ENCODE measurements at places on chromosomes 2 and 18.

- DNase-seq = no peak
These were observed 23.2 kb downstream of the MEMO1 start for GRCh38 chr2:31987454-31988220.

- DNase-seq = no peak
These were observed 158.3 kb downstream of the WDSUB1 start for GRCh38 chr2:159128191-159128590.

DNA sequence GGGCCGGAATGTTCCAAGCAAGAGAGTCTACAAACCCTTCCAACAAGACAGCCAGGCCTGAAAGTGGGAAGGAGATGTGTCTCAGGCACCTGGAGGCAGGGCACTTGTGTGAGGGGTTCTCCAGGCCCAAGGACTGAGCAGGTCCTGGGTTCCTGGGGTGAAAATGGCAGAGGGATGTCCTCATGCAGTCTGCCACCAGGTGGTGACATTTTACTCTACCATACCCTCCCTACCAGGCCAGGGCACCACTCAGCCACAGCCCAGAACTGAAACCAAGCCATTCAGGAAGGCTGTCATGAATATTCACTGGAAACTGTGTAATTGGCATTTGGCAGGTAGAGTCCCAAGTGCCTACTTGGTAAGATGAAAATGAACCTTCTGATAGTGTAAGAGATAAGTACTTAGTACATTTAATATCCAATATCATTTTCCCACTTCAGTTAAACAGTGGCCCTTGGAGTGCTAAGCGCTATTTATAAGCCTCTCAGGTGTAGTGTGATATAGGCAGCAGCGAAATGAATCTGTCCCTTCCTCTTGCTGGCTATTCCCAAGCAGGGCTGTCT, 185.1 kb downstream of the MYO5B start:
- DNase-seq = no peak

- no peak for DNase-seq
These were observed 315.0 kb downstream of the PARD3B start for GRCh38 chr2:204860274-204860673.

DNA sequence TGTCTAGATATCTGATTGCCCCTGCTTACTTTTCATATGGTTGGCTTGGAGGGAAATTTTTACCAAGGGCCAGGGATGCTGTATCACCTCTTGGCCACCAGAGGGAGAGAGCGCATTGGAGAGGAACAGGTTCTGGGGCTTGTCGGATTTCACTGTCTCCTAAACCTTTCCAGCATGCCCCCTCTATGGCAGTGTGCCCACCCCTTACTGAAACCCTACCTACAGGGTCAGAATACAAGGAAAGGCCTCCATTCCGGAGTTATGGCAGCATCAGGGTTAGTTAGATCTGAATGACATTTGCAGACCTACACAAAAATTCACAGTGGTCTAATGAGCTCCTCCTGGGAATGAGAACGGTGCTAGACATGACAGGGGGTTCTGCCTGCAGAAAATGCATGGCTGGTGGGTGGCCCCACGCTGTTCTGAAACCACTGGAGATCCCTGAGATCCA, 5.8 kb downstream of the SLC14A2 start:
- DNase-seq = no peak

- no peak for DNase-seq
These were observed 752 bp downstream of the MGAT4A start for GRCh38 chr2:98730053-98730706.

DNA sequence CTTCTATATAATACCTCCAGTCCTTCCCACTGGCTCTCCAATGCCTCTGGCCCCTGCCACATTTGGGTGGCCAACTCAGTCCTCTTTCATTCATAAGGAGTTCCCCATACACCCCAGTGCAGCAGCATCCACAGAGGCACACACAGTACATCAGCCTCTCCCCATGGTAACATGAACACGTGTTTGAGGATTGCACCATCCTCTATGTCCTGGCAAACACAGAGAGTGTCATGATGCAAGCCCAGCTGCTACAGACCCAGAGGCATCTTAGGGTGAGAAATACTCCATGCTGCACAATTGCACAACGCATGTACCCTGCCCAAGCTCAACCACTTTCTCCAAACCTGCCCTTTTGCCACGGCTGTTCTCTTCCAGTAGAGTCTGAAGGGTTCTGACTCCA, 11.5 kb downstream of the IGFBP5 start:
- no peak for DNase-seq

GRCh38 chr2:151191001-151191400, 70.7 kb downstream of the RBM43 start:
- DNase-seq = no peak

- DNase-seq = no peak
These were observed 34.1 kb downstream of the MIB1 start for GRCh38 chr18:21774722-21775121.

- no peak for DNase-seq
These were observed 65.0 kb upstream of the OTOF start for GRCh38 chr2:26542676-26543505.

DNA sequence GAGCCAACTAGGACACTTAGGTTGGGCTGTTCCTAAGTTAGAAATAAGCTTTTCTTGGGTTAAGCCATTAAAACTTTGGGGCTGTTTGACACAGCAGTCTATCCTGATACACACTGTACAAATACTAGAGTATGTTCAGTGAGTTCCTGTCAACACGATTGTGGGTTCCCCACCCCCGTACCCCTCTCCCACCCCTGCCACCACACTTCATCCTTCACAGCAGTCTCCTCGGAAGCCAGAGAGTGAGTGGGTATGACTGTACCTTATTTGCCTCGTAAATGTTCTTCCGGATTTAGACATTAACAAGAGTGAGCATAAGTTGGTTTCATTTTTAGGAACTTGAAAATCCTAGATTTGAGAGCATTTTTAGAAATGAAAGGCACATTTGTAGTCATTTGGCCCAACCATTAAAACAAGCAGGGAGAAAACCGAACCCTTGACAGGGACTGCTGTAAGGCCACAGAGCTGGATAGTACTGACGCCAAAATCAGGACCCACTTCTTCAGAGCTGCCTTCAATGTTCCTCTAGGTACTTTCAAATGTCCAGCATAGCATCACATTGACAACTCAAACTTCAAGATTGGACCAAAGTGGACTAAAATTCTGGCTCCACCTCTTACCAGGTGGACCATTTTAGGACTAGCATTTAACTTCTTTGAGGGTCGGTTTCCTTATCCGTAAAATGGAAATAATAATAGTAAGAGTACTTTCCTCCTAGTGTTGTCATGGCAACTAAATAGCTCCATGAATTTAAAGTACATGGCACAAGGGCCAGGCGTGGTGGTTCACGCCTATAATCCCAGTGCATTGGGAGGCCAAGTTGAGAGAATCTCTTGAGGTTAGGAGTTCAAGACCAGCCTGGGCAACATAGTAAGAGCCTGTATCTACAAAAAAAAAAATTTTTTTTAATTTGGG, 166.3 kb upstream of the SERTAD2 start:
- peak; percentile 20 for DNase-seq

DNA sequence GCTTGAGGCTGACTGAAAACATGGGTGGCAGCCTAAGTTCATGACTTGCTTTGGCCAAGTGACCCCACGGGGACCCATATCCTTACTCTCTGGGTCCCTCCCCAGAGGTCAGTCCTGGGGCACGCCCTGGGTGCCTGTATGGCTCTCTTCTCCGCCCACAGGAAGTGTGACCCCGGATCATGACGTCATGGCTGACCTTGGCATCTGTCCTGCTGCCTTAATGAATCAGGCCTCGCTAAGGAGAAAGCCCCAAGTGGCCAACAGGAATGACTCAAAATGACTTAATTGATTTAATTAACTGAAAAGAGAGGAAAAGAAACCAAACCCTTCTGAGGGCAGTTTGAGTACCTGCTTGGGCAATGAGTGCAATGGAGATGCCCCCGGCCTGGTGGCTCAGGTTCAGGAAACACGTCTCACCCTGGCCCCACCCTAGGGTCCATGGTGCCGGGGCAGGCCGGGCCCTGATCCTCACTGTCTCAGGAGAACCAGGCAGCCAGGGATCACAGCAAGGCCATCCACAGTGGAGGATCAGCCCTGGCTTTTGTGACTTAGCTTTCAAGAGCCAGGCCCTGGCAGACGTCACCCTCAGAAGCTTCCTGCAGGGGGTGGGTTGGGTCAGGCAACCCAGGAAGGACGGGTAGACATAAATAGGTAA, 112.0 kb downstream of the CYP26B1 start:
- no peak for DNase-seq
